ENCODE measurements at places on chromosomes 16 and 17. TPM values are rescaled to one million over a fixed set of nuclear protein-coding genes. Genes with fewer than 3 reads are reported as not detected.

SSTR5 gene
- not detected for total RNA-seq

HEATR9 gene
- total RNA-seq, result not detected

DNA sequence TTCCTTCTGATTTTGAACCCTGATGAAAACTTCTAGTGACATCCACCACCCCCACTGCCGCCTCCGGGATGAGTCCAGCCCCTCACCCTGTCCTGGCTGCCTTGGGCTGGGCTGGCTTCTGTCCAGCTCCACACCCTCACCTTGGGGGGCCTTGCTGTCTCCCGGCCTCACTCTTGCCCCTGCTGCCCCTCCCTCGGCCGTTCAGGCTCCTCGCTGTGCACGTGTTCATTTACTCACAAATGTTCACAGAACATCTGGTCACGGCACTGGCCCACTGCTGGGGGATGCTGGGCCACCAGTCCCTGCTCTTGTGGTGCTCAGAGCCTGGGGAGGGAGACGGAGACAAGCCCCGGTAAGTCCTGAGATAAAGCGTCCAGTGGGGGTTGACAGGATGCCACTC is 40.6 kb downstream of the PRMT7 start:
- no peak for DNase-seq

DNA sequence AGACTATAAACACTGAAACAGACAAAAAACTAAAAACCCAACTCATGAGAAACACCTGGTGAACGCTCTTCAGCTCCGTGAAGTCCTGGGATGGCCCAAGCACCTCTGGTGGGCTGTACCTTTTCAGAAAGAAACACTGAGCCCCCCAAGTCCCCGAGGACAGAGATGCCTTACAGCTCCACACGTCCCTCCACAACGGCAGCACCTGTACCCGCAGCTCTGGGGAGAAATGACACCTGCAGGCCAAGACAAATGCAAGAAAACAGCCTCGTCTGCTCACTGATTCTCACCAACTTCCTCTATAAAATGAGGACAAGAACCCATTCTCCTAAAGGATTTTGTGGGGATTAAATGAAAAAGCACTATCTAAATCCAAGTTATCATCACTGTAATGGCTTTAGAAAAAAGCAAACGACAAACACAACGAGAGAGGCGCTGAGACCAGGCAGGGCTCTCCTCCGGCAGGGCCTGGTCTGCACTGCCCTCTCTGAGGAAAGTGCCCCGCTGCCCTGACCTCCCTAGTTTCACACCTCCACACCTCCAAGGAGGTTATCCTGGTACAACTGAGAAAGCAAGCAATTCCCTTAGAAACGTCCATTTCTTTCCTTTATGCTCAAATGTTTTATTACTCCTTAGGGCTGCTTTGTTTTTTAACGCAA is 114.9 kb downstream of the ZNF778 start:
- no peak for DNase-seq

DNA sequence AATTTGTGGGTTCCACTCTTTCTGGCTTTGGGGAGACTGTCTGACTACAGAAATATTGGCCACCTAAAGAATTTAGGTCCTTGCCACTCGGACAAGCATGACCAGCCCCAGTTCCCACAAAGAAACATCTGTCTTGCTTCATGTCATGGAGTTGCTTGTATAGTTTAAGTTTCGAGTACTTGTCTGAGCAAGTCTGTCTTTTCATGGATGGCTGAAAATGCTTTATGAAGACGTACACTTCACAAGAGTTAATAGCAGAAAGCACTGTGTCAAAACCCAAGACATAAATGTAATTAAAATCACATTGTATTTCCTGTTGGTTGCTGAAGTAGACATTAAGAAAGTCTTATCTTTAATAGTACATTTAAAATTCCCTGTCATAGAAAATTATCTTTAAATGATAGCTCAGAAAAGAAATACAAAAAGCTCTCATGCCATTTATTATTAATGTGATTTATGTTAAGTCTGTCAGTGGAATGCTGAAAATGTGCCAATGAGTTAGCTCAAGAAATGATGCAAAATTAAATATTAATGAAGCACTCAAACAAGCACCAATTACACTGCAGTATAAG is 29.8 kb upstream of the XYLT2 start:
- no peak for DNase-seq

- DNase-seq, result no peak
These were observed 7.6 kb downstream of the PITPNM3 start for GRCh38 chr17:6548578-6549330.

DNA sequence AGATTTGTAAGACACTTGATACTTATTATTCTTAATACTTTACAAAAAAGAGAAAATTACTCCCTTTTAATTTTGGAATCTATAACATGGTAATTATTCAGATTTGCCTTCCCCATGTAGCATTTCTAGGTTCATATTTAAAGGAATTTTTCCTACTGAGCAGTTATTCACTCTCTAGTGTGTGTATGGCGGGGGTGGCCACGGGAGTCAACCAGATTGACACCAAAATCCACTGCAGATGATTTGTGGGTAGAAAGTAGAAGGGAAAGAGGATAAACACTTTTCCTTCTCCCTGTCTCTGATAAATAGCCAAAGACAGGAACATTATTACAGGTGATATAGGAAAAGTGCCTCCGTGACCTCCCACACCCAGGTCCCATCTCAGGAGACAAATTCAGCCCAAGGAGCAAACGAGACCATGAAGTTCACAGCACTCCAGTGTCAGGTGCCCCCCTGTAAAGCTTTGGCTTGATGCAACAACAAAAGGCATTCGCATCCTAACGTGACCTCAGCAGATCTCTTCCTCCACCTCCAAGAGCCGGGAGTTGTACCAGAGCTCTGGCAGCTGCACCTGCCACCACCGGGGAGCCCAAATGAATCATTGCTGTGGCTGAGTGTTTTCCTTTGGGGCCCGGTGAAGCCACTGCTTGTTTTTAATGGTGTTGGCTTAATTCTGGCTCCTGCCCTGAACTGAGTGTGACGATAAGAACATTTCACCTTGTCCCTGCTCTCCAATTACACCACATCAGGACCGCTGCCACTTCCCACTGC is 92.7 kb upstream of the NOL11 start:
- DNase-seq, result no peak

DNA sequence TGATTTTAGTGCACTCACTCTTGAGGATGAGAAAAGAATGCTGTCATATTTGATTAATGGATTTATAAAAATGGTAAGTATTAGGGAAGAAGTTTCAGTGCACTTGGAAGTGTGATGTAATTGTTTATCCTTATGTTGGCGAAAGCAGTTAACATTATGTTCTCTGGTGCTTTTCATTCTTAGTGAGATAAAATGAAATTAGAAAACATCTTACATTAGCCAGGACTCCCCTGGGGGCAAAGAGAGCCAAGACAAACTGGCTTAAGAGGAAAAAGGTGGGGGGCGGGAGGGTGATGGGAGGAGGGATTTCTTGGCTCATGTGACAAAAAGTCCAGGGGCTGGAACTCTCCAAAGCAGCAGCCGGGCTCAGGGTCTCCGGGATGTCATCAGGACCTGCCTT is 73.2 kb downstream of the KNOP1 start:
- no peak for DNase-seq

Data from PC-9 (cell line).